ENCODE measurements at places on chromosomes 3 and 15.

DNA sequence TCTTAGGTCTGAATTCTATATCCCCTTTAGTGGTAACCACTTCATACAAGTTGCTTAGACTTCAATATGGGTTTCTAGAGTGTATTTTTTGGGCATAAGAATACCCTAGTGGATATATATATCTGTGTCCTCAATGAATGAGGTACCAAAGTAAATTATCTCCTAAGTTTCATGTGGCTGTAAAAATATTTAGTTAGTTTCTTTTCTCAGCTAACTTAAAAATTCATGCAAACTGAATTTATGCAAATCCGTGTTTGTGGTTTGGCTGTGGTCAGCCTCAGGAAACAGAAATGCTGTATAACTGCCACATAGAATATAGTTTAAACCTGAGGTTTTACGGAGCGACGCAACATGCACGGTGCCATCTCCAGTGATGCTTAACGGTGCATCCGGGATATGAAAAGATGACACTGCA, 80.3 kb downstream of the PEX5L start:
- no peak for DNase-seq

DNA sequence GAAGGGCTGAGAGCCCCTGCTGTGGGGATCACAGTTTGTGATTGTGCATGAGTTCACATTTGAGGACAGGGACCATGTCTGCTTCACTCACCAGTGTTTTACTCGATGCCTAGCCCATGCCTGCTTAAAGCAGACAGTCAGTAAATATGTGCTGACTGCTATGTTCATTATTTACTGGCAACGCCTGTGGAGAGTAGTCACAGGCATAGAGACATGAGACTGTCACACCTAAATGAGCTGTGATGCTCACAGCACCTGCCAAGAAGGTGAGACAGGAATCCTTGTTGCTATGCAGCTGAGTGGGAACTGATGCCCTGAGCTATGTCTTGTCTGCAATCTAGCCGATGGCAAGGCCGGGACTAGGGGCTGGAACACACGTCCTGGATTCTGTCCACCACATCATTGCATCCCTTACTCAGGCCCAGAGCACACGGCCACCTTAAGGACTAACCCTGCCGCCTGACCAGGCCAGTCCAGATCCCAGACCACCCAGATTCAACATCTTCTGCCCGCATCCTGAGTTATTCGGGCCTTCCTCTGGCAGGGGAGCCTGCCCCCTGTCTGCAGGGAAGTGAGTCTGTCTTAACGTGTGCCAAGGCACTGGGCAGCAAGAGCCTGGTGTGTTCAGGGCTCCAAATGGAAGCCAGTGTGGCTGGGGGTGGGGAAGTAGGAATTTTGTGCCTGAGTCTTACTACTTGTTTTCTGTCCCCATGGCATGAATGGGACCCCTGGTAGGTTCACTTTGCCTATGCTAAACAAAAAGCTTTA, 44.8 kb downstream of the FGD5 start:
- DNase-seq = no peak

- peak; percentile 18 for DNase-seq
Observed at GRCh38 chr3:100709842-100710260, 557 bp downstream of the TFG start.

- no peak for DNase-seq
Observed at GRCh38 chr3:111238885-111239284, 167.3 kb downstream of the NECTIN3 start.

GRCh38 chr3:138079901-138080300, 35.5 kb downstream of the DZIP1L start:
- no peak for DNase-seq

GRCh38 chr3:149247929-149248691, 26.5 kb upstream of the CP start:
- no peak for DNase-seq

DNA sequence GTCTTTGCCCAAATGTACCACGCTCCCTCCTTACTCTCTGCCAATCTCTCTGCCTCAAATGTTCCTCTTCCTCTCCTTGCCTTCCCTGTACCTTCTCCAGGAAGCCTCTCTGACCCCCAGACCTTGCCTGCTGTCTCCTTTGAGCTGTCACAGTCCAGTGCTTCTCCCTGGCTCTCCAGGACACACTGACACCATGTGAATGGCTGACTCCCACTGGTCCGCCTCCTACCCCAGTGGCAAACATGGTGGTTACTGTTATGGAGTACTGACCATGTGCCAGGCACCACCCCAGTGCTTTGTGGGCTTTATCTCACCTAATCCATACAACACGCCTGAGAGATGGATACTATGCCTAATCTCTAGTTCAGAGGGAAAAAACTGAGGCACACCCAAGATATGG, 141.9 kb downstream of the TPRA1 start:
- DNase-seq = no peak

DNA sequence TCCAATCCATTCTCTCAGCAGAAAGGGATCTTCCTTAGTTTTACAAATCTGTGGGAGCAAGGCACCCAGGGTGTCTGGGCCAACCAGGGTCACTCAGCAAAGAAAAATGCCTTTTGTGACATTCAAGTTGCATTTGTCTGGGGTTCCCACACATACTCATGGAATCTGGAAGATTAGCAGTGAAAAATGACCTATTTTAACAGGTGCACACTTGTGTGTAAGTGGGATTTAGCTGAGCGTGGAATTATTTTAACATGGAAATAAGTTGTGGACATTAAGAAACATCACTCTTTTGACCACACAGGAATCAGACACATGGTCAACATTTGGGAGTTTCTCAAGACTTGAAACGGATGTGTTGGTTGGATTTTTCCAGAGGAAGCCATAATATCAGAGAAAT, 234.9 kb downstream of the OPA1 start:
- DNase-seq = no peak

- DNase-seq = no peak
Observed at GRCh38 chr3:180704532-180704931, 25.2 kb upstream of the CCDC39 start.

GRCh38 chr3:30934208-30934550, 39.7 kb upstream of the GADL1 start:
- DNase-seq = peak; percentile 41

GRCh38 chr3:45994419-45995235, 997 bp downstream of the FYCO1 start:
- no peak for DNase-seq

- DNase-seq = no peak
Observed at GRCh38 chr3:69748503-69748902, 9.2 kb downstream of the MITF start.

DNA sequence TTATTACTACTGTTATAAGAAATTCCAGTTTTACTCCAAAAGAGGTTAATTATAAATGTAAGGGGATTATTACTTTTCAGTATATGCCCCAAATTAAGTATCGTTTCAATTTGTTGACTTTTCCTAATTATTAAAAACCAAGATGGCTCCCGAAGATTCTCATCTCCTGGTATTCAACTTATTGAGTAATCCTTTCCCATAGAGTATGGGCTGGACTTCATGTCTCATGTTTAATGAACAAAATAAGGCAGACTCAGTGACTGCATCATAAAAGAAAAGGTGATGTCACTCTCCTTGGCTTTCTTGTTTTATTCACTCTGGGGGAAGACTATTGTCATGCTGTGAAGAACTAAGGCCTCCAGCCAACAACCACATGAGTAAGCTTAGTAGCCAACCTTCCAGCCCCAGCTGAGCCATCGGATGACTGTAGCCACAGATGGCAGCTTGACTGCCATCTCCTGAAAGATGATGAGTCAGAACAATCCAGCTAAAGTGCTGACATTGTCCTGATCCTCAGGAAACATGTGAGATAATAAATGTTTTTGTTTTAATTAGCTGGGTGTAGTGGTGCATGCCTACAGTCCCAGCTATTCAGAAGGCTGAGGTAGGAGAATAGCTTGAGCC, 17.3 kb downstream of the IGF2BP2 start:
- peak; percentile 86 for DNase-seq

DNA sequence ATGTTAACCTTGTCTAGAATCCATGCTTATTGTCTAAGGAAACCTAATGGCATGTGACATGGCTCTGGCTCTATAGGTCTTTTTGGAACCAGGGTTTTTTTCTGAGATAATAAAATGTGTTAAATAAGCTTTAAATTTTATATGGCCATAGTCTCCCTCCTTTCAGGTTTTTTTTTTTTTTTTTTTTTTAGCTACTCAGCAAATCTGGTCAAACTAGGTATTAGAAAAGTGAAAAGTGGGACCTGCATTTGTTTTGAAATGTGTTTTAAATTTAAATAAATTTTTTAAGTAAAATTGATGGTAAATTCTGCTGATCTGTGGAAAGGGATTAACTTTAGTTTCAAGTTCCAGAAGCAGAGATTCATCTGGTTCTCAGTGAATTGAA, 52.1 kb upstream of the NANOGP8 start:
- DNase-seq = no peak

DNA sequence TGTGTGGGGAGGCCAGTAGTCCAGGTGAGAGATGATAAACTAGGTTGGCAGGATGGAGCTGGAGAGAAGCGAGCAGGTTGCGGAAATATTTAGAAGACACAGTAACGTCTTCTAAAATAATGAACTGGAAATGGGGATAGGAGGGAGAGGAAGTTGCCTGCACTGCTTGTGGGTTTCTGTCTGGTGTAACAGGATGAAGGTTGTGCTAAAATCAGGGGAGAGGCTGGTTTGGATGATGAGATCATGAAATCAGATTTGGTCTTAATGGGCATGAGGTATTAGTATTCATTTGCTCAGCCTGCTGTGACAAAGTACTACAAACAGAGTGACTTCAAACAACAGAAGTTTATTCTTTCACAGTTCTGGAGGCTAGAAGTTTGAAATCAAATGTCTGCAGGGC, 32.1 kb upstream of the TNFAIP8L3 start:
- DNase-seq = no peak

GRCh38 chr3:160129459-160130061, 95.7 kb upstream of the C3orf80 start:
- peak; percentile 100 for DNase-seq

DNA sequence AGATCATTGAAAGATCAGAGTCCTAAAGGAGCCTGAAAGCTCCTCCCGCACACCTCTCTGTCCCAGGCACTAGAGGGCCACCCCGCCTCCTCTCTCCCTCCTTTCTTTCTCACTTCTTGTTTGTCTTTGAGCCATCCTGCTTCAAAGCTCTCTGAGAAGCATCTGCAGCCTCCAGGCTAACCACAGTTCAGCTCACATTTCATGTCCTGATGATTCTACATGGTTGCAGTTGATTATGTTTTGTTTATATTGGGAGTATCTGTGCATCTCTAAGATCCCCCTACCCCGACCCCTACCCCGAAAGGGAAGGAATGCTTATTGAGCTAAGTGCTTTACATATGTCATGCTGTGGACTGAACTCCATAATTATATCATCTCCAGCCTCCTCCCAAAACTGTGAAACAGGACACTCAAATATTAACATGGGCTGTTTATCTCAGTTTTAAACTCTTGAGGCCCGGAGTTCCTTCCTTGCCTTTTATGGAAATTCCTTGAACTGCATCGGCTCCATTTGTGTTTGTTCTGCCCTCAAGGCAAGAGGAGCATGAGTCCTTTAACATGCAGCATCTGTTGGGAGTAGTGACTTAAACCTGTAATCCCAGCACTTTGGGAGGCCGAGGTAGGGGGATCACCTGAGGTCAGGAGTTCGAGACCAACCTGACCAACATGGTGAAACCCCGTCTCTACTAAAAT, 30.9 kb downstream of the MGLL start:
- peak; percentile 49 for DNase-seq

DNA sequence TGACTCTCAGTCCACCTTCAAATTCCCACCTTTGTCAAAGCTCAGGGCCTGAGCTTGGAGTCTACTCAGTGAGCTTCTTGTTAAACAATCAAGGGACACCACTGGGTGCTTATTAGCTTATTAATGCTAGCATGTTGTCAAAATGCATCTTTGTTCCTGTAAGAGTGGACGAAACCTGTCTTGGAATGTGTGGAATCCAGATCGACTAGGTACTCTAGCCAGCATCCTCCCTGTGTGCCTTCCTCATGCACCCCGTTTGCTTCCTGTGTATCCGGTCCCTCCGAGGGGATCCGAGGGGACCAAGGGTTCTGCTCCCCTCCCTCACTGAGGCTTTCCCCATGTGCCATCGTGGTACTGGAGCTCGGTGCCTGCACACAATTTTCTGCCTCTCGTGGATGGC, 75.7 kb upstream of the UBE3A start:
- DNase-seq = no peak

DNA sequence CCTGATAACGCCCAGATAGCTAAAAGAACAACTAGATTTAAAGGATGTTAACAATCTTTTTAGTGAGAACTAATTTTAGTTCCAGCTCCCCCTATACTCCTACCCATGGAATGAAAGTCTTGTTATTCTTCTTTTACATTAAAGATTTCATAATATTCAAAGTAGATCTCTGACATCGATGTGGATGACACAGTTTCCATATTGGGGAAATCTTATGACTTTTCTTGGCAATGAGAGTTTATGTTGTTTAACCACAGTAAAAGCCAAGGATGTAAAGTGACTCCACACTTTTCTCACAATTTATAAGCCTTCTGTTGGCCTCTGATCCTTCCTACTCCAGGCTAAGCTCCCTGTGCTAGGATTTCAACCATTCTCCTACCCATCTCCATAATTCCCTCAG, 332.6 kb upstream of the KCNMB2 start:
- no peak for DNase-seq

GRCh38 chr3:190229632-190230424, 92.4 kb downstream of the CLDN1 start:
- peak; percentile 91 for DNase-seq

DNA sequence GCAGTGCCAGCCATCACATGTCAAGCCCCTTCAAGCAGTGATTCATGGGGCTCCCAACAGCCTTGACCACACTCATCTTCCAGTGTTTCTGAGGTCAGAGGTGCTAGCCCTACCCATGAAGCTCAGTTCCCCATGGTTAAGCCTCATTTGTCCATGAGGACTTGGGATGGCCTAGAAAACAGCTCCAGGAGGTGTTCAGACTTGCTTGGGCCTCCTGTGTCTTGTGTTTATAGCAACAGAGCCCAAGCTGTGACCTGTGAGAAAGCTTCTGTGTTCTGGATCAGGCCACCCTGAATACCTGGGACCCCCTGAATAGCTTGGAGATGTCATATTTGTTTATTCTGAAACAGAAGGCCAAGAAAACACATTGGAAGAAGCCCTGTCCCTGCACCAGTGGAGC, 36.7 kb downstream of the LARP6 start:
- no peak for DNase-seq

DNA sequence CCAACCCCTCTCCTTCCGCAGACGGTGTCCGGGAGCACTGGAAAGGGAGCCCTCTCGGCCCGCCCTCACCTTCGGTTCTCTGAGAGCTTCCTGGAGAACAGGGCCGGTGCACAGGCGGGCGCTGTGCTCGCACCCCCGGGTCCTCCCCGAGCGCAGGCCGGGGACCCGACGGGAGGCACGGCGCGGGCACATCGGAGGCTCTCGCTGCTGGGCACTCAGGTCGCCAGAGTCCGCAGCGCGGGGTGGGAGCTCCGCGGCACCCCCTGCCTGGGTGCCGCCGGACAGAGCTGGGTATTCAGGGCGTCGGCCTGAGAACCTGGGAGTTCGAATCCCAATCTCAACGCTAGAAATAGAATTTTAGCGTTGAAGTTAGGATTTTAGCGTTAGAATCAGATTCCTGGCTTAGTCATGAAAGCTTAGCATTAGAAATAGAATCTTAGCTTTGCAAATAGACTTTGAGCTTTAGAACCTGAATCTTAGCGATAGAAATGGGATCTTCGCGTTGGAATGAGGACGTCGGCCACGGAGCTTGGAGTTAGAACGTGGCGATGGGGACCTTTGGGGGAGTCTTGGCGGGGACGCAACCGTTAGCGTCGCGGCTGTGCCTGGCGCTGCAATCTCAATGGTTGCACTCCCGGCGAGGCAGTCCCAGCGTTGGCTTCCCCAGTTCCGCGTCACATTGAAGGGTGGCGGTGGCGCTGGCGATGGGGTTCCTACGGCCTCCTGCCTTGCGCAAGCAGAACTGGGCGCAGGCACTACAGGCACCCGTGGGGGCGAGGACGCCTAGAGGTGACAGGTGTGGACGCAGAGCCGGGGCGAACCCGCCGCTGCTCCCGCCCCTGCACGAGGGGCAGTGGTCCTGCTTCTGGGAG, 549 bp downstream of the TRH start:
- DNase-seq = no peak

Measured in A172 (cell line).